Left hindlimb (tissue), 1 donor: ENCODE measurements at places on chromosomes 13 and 19.
A peak's percentile ranks its signal among the peaks of the same experiment; 100 is the strongest.

DNA sequence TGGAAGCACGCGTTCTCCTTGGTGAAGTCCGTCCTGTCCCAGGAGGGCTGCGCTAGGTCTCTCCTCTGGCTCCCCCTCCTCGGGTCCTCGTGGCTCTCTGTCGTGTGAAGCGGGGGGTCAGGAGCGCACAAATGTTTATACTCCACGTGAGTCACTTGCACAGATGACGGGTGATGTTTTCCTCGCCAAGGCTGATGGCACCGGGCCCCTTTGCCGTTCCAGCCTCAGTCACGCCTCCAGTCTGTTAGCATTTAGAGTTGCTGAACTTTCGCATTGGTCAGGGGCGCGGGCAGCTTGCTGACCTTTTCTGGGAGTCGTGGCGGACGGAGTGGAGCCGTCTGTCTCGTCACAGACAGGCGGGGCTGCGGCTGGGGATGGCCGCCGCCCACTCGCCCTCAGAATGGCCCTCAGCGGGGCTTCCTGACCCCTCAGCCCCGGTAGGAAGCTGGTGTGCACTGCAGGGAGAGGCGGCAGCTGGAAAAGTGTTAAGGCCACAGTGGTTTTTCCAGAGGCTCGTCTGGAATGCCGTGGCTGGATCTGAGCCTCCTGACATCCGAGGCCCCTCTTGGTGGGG lies 13.7 kb downstream of the KLHL26 start:
- peak; percentile 76 for DNase-seq

GRCh38 chr13:41250993-41251392 lies 12.4 kb downstream of the MTRF1 start:
- no peak for DNase-seq

- DNase-seq: no peak
Observed at GRCh38 chr13:104422668-104423067, 1356.5 kb upstream of the SLC10A2 start.

GRCh38 chr19:1025960-1026782 lies at the start of gene CNN2:
Gene CNN2, plus strand, starts transcription at chr19:1026608. Its CDS starts 54 bp downstream, at chr19:1026662.
- DNase-seq: peak; percentile 90

GRCh38 chr13:50649211-50649610 lies 194.3 kb downstream of the DLEU7 start:
- no peak for DNase-seq

GRCh38 chr13:45335397-45336024 lies 5.5 kb downstream of the TPT1 start:
- no peak for DNase-seq

DNA sequence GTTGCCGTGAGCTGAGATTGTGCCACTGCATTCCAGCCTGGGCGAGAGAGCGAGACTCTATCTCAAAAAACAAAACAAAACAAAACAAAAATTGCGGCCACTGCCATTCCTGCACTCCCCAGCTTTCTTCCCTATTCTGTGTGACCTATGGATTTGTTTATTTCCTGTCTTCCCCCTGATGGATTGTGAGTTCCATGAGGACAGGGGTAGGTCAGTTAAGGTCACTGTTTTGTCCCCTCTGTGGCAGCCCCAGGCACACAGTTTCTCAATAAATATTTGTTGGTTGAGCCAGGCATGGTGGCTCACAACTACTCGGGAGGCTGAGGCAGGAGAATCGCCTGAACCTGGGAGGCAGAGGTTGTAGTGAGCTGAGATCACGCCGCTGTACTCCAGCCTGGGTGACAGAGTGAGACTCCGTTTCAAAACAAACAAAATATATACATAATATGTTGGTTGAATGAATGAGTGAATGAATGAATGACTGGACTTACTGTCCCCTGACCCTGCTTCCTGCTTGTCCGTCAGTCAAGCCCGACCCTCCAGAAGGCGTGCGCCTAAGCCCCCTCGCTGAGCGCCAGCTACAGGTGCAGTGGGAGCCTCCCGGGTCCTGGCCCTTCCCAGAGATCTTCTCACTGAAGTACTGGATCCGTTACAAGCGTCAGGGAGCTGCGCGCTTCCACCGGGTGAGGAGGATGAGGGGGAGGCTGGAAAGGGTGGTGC lies 5.0 kb downstream of the EBI3 start:
- DNase-seq: no peak

DNA sequence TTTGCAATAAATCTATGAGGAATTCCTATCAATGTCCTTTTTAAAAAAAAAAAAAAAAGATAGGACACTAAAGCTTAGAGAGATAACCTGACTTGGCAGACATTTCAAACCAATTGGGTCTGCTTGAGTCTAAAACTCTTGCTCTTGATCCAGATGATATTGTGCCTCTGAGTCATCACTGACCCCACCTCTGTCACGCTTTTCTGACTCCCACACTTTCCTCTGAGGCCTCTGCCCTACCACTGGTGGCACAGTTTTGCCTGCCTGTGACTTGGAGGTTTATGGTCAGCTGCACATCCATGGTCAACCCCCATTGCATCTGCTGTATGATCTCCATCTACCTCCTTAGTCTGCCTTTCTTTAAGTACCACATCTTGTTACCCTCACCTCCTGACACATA lies 328.7 kb downstream of the SPRY2 start:
- DNase-seq: no peak

DNA sequence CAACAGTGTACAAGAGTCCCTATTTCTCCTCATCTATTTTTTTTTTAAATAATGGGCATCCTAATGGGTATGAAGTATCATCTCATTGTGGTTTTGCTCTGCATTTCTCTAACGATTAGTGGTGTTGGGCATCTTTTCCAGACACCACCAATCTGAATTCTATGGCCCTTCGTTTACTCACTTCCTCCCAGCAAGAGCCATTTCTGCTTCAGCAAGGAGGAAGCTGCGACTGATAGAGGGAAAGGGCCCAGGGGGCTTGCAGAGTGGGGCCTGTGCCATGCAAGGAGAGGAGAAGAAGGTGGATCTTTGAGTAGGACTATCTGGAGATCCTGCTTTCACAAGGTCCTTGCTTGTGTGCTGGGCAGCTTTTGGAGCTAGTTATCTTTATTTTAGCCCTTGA lies 58.0 kb downstream of the USPL1 start:
- no peak for DNase-seq

- DNase-seq: no peak
Observed at GRCh38 chr13:46567671-46568070, 14.7 kb downstream of the LRCH1 start.

- no peak for DNase-seq
Observed at GRCh38 chr19:6531163-6531955, 533 bp downstream of the TNFSF9 start.

DNA sequence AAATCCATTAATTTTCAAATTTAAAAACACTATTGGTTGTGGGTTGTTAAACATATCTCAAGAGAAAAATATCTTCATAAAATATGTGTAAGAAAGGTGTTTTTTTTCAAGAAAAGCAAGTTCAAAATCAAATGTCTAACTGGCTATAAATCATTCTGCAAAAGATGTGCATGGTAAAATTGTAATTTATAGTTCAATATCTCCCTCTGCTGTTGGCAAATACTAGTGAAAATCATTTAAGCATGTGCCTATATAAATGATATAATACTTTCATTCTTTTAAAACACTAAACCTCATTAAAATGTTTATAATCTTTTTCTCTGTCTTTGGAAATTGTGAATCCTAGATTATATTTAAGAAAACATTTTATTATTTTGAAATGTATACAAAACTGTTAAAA lies 17.2 kb upstream of the SLITRK6 start:
- DNase-seq: no peak

- DNase-seq: no peak
Observed at GRCh38 chr13:29159871-29160270, 339.7 kb downstream of the MTUS2 start.

- DNase-seq: no peak
Observed at GRCh38 chr13:19845758-19846157, 17.7 kb downstream of the ZMYM5 start.

DNA sequence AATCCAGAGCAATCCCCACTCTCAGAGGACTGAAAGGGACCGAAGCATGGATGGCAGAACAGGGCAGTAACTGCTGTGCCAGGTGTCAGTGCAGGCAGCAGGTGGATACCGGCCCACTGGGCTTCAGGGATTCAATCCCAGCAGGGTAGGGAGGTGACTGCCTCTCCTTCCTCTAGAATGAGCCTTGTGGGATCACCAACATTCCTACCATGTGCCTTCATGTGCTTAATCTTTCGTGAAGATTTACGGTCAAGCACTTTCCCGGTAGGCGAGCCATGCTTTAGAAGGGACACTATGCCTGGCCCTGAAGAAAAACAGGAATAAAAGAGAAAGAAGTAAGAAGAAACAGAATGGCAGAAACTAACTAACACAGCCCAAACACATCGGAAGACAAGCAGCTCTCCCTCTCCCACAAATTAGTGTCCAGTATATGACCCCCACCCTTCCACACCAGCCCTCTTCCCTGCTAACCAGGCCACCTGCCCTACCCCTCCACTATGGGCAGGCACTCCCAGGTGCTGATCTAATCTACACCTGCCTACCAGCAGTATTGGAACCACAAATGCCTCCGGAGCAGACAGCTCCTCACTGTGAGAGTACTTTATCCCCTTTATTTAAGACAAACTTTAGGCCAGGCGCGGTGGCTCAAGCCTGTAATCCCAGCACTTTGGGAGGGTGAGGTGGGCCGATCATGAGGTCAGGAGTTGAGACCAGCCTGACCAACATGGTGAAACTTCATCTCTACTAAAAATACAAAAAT lies 162.5 kb downstream of the NUFIP1 start:
- no peak for DNase-seq

DNA sequence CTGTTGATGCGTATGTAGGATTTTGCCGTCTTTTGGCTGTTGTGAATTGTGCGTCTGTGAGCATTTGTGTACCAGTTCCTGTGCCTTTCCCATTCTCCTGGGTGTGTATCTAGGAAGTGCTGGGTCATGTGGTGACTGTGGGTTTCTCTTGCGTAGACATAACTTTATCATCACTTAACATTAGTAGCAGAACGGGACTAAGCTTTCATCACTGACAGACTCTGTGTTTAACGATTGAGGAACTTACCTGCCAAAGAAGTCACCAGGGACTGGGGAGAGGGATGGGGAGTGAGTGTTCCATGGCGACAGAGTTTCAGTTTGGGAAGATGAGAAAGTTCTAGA lies 15.0 kb downstream of the FZR1 start:
- no peak for DNase-seq

GRCh38 chr19:7868671-7869452 lies 5.3 kb downstream of the PRR36 start:
- peak; percentile 73 for DNase-seq

DNA sequence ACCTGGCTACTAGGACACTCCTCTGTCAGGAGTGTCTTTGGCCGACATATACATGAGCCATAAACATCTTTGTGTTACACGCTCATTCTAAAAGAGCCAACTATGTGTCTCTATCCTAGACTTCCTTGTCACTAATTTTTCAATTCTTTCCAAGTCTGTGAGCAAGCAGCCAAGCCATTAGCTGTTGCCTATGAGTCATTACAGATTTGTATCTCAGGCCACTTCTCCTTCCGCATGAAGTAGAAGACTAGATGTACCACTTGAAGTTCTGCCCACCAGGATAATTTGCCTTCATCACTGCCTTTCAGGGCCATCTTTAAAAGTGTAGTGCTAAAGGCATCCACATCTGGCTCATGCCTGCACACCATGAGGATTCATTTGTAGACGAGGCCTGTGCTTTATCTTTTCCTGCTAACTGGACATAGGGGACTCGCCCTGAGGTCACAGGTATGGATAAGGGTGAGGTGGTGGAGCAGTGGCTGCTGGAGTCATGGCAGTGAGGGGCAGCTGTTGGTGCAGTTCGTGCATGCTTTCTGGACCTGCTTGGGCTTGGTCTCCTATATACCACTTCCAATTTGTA lies 126.1 kb upstream of the KL start:
- DNase-seq: no peak

GRCh38 chr13:100823448-100823847 lies 148.9 kb upstream of the TMTC4 start:
- no peak for DNase-seq

GRCh38 chr19:15874821-15875474 lies 22.9 kb downstream of the CYP4F2 start:
- no peak for DNase-seq

GRCh38 chr19:17748884-17749638 lies 2.2 kb upstream of the FCHO1 start:
- DNase-seq: no peak

GRCh38 chr13:105679838-105680237 lies 855.6 kb downstream of the EFNB2 start:
- DNase-seq: no peak

DNA sequence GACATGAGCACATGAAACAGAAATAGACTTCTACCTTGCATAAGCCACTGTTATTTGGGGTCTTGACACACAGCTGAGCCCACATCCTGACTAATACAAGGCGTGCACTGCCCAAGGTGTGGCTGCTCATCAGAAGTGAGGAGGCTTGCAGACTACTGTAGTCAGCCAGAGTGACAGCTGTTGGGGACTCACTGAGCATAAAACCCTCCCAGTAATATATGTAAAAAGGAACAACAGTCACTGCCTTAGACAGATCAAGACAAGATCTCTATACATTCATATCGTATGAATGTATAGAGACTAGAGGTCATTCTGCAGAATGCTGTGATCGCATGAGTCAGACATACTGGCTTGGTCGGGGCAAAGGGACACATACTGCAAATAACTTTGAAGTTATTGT lies 4.1 kb upstream of the C1QTNF9B start:
- no peak for DNase-seq

DNA sequence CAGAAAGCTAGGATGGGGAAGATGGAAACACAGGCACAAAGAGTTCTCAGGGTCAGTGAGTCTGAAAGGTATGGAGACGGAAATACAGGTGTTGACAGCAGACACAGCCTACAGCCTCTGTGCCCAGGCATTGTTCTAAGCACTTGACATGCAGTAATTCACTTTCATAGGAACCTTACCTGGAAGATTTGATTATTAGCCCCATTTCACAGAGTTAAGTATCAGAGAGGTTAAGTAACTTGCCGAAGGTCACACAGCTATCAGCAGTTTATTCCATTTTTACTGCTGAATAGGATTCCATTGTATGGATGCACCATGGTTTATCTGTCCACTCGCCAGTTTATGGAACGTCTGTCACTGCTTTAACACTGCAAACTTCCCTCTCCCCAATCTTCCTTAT lies 13.2 kb downstream of the KLK4 start:
- no peak for DNase-seq

GRCh38 chr19:16890461-16891184 lies 1.8 kb downstream of the F2RL3 start:
- no peak for DNase-seq

GRCh38 chr13:107808389-107808788 lies 406.9 kb downstream of the LIG4 start:
- no peak for DNase-seq
